RKO (cell line): ENCODE measurements at places on chromosomes 16 and 17.
A peak's percentile ranks its signal among the peaks of the same experiment; 100 is the strongest.

- DNase-seq = no peak
Observed at GRCh38 chr16:75931970-75932369, 205.7 kb upstream of the CPHXL start.

DNA sequence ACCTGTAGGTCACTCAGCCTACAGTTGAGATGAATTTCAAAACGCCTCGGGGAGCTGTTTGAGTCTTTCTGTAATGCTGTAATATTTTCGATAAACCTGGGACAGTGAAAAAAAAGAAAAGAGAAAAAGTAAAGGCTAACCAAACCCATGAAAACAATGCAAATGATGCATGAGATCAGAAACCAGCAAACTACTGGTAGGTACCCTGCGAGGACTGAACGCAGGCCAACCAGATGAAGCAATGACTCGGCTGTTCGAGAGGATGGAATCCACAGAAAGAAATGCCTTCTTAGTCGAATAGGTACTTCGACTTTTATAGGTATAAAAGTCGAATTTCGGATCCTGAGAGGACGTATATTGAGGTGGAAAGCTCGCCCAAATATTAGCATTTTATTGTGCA is 509 bp upstream of the ATAD5 start:
- peak; percentile 47 for DNase-seq

GRCh38 chr17:72614871-72615626 is 477.4 kb downstream of the SLC39A11 start:
- no peak for DNase-seq

DNA sequence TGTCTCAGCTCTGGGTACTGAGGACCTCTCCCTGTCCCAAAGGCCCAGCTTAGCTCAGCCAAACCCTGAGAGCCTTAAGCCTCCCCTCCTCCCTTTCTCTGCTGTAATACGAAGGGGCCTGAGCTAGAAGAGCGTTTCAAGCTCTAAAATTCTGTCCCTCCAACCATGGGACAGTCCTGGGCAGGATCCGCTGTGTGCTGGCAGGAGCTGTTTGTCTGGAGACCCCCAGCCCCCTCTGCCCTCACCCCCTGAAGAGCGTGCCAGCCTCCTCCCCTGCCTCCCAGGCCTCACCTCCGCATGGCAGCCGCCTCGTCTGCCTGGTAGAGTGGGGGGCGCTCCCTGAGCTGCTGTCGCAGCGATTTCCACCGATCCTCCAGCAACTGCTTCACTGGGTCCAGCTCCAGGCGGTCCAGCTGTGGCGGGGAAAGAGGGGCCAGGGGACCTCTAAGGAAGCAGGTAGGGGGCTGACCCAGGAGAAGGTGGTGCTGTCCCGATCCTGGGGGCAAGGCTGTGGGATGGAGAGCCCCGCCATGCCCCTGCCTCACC is 14.7 kb downstream of the UBALD2 start:
- DNase-seq = no peak

DNA sequence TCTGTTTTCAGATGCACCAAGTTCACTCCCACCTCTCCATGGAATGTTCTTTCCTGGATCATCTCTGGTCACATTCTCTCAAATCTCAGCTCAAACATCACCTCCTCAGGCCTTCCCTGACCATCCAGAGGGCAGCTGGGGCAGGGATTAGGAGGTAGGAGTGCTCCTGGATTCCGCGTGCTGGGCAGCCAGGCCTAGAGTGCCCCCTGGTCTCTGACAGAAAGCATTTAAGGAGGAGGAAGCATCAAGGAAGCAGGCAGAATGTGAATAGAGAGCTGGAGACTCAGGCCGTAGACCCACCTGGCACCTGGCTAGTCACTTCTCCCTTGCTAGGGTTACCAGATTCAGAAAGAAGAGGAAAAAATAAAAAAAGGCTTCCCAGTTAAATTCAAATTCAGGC is 2.5 kb upstream of the CYB561 start:
- DNase-seq = no peak

GRCh38 chr17:7428557-7428956 is at the start of gene SPEM3:
Gene SPEM3 (plus strand): TSS chr17:7428857. CDS start chr17:7428903, 46 bp downstream.
- no peak for DNase-seq

GRCh38 chr16:14364386-14365199 is 265.5 kb downstream of the PARN start:
- DNase-seq = no peak

GRCh38 chr17:57911834-57912673 is 43.2 kb downstream of the CUEDC1 start:
- DNase-seq = no peak

- DNase-seq = peak; percentile 38
Observed at GRCh38 chr17:82752371-82753200, 721 bp downstream of the TBCD start.

DNA sequence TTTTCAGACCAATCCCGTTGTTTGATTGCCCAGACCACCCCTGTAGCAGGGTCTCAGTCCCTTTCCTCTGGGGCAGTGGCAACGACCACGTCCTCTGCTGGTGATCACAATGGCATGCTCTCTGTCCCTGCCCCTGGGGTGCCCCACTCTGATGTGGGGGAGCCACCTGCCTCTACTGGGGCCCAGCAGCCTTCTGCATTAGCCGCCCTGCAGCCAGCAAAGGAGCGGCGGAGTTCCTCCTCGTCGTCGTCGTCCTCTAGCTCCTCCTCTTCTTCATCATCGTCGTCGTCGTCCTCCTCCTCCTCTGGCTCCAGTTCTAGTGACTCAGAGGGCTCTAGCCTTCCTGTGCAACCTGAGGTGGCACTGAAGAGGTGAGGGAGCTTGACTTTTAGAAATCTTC is 9.2 kb downstream of the ELOB start:
- peak; percentile 46 for DNase-seq

GRCh38 chr17:17681744-17682292 is 560 bp downstream of the RAI1 start:
- DNase-seq = no peak

GRCh38 chr17:44707755-44708400 is 587 bp upstream of the DBF4B start:
- DNase-seq = no peak
